Left lobe of liver (tissue), 2 donors: ENCODE measurements at places on chromosomes 12 and 14. TPM values are rescaled to one million over a fixed set of nuclear protein-coding genes. Genes with fewer than 3 reads are reported as not detected.

- DNase-seq, result no peak
These were observed 1084.7 kb downstream of the BCL11B start for GRCh38 chr14:98187281-98187680.

The CD163L1 gene
- 0.78 TPM for total RNA-seq

- no peak for DNase-seq
These were observed 115.8 kb downstream of the SLC25A47 start for GRCh38 chr14:100438678-100439592.

DNA sequence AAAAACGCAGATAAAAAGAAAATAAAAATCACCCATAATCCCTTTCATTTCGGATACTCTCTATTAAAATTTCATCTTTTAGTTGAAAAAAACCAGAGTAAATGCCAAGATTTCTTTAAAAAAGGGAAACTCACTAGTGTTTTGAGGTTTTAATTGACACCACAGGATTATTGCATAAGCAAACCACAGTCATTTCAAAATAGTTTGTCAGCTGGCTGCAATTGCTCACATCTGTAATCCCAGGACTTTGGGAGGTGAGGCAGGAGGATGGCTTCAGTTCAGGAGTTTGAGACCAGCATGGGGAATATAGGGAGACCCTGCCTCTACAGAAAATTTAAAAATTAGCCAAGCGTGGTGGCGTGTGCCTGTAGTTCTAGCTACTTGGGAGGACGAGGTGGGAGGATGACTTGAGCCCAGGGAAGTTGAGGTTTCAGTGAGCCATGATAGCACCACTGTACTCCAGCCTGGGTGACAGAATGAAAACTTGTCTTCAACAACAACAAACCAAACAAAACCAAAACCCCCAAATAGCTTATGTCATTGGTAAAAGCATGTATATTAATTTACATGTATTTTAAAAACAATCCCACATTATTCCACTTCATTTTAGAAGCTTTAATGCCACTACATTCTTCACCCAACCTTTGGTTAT, 48.8 kb downstream of the SYNE2 start:
- no peak for DNase-seq

- DNase-seq, result no peak
These were observed 126.7 kb upstream of the CCDC196 start for GRCh38 chr14:66359500-66359899.

The KRT71 gene
- total RNA-seq, result not detected

DNA sequence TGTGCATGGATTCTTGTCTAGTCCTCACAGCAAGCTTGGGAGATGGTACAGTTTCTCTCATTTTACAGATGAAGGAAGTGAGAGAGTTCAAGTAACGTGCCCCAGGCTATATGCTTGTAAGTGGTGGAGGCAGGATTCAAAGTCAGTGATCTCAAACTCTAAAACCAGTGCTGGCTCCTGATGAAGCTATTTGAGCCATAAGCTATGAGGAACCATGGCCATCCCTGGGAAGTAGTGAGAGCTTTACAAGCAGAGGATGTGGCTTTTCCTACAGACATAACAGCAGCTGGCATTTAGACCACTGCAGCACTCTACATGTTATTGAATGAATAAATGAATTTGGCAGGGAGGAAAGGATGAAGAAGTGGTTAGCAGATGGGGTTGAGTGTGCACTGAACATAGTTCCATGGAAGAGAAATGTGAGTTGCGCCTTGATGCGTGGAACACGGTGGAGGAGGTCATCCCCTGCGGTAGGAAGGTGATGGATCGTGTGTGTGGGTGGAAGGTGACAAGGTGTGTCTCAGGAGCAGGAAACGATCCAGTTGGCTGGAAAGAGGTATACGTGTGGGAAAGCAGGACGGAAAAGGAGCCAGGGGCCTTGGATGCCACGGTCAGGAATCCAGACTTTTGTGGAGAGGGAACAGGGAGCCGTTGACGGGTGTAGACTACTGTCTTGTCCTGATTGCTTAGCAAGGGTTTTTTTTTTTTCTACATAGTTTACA, 65.2 kb downstream of the RFX4 start:
- DNase-seq, result no peak

The NYNRIN gene
- 2.3 TPM for total RNA-seq

GRCh38 chr14:102154821-102155549, 15.3 kb downstream of the WDR20 start:
- no peak for DNase-seq

GRCh38 chr14:67251573-67252226, 10.5 kb downstream of the PALS1 start:
- DNase-seq, result no peak

DNA sequence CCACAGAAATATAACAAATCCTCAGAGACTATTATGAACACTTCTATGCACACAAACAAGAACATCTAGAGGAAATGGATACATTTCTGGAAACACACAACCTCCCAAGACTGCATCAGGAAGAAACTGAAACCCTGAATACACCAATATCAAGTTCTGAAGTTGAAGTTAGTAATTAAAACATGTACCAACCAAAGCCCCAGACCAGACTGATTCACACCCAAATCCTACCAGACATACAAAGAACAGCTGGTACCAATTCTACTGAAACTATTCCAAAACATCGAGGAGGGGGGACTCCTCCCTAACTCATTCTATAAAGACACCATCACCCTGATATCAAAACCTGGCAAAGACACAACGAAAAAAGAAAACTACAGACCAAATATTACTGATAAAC, 114.7 kb upstream of the CCDC175 start:
- DNase-seq, result no peak

DNA sequence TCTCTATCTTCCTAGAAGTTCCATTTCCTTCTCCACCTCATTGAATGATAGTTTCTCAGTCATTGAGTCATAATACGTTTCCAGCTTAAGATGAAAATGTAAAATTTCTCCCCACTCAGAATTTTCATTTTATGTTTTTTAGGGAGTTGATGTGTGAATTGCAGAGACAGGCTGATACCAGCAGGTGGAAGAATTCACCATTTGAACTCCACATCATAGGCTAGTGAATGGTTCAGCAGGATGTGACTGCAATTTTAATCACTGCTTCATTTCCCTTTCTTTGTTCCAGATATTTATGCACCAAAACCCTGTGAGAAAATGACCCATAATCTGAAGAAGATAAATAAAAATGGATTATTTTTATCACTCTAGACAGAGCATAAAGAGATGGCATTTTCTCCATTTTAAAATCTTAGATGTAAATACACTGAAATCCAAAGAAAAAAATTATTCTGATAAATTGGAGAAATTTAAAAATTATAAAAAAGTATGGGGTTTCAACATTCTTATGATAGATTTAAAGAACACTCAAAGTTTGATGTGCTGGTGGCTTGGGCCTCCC, 10.6 kb upstream of the PYGL start:
- no peak for DNase-seq

The SLC22A17 gene
- total RNA-seq, result 3.6 TPM

The TAS2R9 gene
- total RNA-seq, result not detected

DNA sequence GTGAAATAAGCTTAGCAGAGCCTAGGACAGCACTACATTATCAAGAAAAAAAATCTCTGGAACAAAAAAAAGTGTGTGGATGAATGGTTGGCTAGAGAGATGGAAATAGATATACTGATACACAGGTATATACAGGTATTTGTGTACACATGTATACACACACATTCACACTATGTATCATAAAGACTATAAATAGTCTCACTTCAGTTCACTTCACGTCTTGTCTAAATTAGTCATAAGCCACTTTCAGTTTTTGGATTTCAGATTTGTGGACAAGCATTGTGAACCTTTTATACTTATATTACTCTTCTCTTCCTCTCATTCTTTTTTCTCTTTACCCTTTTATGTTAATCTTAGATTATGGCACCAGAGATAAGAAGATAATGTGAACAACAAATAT, 41.8 kb upstream of the SLC6A15 start:
- DNase-seq, result no peak

DNA sequence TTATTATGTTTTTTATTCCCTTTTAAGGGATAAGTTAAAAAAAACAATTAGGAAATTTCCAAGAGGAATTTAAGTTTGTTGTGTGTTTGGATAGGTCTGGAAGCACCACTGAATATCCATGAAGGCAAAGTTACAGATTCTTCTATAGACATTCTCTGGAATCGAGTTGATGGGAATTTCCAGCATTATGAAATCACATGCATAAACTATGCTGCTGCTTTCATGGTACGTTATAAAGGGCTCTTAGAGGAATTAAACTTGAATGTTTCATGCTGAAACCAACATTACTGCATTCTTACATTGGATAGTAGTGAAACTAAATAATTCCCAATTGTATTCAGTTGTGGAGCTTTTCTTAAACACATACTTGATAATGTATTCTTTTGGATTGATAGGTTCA, 21.5 kb upstream of the PTPRQ start:
- DNase-seq, result no peak

The CLECL1 gene
- total RNA-seq, result 0.38 TPM

DNA sequence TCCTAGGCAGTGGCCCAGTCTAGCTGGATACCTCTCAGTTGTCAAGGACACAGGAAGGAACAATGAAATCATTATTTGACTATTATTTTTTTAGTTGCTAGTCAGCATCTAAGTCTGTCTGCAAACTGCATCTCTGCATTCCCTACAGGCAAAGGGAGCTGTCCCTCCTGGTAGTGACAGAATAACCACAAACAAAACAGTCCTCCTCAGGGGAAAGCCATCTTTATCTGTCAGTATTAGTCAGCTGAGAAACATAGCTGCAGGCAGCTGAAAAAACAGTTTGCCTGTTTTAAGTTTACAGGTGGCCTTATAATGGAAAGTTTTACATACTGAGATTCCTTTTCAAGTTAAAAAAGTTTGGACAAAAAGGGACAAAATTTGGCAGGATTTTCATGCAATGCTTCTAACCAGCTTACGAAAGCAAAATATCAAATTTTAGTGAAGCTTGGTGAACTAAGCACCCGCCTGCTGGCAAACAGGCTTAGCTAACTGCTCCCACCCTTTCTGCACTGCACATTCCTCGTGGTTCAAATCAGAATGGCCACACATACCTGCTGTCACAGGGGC, 29.5 kb downstream of the SLC25A21 start:
- no peak for DNase-seq

The MOAP1 gene
- total RNA-seq, result 10.4 TPM
